Activated CD4-positive, alpha-beta T cell treated with anti-CD3 and anti-CD28 coated beads, Interleukin-2, Interleukin-6, amounts not matched to agents 100 ng/mL and 50 ng/mL, durations not matched to agents 16 hours and 8 hours (primary cell): ENCODE measurements at places on chromosomes 13 and 19.

DNA sequence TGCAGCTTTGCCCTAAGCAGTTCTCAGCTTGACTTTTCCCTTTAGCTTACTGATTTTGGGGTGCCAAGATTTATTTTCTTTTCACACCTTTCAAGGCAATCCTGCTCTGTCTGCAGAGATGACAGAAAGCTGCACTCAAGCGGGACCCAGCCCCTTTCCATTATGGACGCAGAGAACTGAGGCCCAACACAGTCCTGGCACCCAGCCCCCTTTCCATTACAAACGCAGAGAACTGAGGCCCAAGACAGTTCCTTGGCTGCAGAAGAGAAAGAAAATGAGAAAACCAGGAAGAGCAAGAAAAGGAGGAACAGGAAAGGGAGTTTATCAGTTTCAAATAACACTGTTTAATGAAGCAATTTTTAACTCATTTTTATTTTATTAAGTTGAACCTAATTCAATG, 36.8 kb upstream of the ATP11A start:
- no peak for DNase-seq

DNA sequence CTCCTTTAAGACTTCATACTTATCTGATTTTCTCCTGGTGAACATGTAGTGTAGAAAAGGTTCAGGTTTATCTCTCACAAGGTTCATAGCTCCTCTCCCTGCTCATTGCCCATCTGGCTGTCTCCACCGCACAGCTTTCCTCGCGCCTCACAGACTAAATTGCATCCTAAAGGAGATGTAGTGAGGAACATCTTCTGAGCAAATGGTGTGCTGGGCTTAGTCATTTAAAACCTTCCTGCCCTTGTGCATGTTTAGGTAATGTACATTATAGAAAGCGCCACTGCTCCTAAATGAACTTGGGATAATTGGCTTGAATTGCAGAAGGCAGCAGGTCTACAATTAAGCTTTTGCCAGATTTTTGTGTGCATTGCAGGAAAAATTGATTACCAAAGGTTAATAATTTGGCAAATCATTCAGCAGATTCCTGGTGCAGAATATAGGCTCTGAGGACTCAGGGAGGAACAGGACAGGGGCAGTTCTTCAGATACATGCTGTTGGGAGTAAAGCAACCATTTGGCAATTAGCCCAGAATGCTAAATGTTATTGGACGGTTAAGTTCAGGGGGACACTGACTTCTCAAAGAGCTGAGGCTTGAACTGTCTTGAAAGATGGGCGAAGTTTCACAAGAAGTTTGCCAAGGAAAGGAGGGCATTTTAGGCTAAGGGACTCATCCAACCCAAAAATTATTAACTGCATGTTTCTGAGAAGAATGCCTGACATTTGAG, 108.4 kb upstream of the CLDN10 start:
- no peak for DNase-seq

GRCh38 chr13:22662771-22663170, 518.0 kb upstream of the SGCG start:
- DNase-seq: no peak

DNA sequence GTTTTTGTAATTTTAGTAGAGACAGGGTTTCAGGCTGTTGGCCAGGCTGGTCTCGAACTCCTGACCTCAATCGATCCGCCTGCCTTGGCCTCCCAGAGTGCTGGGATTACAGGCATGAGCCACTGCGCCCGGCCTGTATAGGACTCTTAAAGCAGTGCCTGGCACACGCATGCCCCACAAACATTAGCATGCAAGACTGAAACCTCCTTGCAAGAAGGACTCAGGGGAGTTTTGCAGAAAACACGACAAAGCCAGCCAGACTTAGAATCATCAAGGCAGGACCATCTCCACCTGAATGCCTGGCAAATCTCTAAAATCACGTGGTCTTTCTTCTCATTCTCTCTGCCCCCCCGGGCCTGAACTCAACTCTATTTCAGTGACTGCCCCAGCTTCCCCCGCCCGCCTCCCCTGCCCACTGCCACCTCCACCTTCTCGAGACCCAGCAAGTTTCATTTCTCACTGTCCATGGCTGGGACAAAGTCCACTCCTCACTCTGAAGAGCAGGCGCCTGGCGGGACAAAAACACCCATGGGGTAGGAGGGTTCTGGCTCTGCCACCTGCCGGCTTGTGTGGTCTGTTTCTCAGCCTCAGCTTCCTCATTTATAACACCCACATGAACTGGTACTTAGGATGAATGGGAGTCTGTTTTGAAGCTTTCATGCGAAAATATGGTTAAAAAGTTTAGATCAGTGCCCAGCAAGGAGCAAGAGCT, 2.4 kb downstream of the TICAM1 start:
- DNase-seq: no peak

DNA sequence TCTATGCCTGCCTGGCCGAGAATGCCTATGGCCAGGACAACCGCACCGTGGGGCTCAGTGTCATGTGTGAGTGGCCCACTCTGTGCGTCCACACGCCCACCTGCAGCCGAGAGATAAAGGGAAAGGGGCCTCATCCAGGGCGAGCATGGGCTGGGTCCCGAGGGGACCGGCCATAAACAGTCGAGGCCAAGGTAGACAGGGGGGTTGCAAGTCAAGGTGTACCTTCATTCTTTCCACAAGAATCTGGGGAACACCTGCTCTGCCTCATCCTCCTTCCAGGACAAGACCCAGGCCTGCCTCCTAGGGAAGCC, 8.3 kb downstream of the MAG start:
- DNase-seq: no peak

- no peak for DNase-seq
Observed at GRCh38 chr13:43360892-43361610, 337.7 kb downstream of the DNAJC15 start.

DNA sequence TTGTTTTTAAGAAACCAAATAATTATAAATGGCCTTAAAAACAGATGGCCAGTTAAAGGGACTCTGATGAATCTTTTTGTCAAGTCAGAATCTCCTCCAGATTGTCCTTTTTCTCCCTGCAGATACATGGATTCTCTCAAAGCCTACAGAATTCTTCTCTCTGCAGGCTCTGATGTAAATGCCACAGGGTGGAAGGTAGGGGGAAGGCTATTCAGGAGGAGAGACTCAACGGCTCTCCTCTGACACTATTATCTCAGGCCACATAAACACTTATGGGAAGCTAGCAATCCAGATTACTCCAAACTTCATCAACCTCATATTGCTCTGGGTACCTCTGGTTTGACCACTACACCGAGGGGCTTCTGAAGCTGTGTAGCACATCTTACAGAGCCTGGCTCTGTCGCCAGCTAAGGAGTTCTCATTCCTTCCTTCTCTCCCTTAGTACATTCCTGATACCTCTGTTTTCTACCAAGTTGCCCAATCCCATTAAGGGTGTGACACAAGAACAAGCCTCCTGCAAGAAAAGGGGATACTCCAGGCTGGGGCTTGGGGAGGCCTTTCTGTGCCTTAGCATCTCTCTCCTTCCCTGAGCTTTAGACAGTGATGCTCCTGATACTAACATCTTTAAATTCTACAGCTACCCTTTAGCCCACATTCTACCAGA, 14.9 kb downstream of the LCP1 start:
- no peak for DNase-seq

DNA sequence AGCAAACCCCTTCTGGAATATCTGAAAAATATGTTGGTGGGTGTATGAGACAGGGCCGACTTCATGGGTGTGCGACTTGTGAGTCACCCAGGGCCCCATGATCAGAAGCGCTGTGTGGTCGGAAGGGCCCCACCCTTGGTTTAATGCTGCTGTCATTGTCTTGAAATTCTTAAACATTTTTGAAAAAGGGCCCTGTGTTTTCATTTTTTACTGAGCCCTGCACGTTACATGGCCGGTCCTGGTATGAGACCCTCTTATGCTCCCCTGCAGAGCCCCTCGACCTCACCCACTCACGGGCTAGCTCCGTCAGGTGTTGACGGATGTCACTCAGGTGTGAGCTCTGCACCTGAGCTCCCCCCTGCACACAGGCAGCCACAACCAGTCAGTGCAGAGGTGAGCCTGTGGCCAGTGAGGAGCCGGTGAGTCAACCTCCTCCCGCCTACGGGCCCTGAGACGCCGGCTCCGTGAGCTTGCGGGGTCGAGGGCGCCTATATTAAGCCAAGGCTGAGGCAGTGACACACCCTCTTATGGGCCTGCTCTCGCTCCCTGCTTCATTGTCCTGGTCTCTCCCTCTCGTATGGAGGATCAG, 27.7 kb downstream of the GADD45B start:
- peak; percentile 35 for DNase-seq

DNA sequence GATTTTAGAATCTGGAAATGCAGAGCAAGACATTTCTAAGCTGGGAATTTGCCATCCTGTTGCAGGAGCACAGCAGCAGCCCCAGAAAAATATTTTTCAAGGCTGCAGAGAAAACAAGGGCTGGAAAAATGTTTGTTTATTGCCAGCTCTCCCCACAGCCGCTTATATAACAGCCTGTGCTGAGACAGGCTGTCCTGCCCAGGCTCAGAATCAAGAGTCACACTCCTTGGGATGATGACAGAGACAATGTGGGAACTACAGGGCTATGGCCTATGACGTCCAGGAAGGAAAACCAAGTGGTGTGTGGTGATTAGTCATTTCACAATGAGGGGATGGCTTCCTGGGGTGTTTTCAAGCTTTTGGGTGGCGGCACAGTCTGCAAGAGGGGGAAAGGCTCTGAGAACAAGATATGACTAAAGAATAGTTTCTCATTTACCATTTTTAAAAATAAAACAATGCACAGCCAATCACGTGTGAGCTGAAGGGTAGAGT, 136.3 kb upstream of the SERP2 start:
- DNase-seq: peak; percentile 70

DNA sequence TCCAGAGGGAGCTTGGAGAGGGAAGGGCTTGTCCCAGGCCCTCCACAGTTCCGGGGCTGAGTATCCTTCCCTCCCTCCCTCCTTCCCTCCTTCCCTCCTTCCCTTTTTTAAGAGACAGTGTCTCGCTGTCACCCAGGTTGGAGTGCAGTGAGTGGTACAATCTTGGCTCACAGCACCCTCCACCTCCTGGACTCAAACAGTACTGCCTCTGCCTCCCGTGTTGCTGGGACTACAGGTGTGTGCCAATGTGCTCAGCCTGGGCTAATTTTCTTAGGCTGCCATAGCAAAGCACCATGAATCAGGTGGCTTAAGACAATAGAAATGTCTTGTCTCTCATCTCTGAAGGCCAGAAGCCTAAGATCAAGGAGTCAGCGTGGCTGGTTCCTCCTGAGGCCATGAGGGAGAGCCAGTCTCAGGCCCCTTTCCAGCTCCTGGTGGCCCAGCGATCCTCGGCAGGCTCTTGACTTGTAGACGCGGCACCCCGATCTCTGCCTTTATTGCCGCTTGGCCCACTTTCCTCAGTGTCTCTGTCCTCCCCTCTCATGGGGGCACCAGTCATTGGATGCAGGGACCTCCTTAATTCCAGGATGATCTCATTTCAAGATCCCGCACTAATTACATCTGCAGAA, 47.5 kb downstream of the CRTC1 start:
- no peak for DNase-seq

- no peak for DNase-seq
Observed at GRCh38 chr19:3496392-3497273, 3.8 kb downstream of the DOHH start.

DNA sequence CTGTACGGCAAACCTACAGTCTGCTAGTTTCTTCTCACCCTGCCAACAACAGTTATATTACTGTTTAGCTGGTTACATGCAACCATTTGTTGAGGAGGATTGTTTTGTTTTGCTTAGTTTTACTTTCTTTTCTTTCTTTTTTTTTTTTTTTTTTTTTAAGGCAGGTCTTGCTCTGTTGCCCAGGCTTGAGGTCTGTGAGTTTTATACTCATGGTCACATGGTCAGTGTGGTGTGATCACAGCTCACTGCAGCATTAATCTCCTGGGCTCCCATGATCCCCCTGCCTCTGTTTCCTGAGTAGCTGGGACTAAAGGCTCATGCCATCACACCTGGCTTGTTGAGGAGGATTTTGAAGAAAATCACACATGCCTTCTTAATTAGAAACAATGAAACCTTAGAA, 505.6 kb downstream of the GPC5 start:
- no peak for DNase-seq

DNA sequence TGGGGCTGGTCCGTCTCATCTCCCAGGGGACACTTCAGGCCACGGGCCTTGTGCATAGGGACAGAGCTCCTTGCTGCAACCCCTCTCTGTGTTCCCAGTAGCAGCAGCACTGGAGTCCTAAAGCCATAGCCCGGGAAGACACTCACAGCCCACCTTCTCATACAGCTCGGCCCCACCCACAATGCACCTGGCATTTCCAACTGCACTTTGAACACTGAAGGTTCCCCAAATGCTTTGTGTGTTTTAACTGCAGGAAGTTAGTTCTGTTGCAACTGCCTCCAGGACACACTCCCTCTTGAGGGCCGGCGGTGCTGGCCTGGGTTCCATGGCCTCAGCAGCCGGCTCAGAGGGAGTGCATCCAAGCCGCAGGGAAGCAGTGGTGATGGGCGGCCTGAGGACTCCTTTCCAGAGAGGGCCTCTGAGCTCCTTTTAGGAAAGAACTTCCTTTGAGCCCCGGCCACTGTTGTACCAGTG, 22.7 kb upstream of the TMEM255B start:
- no peak for DNase-seq

- no peak for DNase-seq
Observed at GRCh38 chr13:25371875-25372283, at the start of gene ATP8A2. Gene ATP8A2, plus strand, starts transcription at chr13:25371974. Its CDS starts 239 bp downstream, at chr13:25372213.

DNA sequence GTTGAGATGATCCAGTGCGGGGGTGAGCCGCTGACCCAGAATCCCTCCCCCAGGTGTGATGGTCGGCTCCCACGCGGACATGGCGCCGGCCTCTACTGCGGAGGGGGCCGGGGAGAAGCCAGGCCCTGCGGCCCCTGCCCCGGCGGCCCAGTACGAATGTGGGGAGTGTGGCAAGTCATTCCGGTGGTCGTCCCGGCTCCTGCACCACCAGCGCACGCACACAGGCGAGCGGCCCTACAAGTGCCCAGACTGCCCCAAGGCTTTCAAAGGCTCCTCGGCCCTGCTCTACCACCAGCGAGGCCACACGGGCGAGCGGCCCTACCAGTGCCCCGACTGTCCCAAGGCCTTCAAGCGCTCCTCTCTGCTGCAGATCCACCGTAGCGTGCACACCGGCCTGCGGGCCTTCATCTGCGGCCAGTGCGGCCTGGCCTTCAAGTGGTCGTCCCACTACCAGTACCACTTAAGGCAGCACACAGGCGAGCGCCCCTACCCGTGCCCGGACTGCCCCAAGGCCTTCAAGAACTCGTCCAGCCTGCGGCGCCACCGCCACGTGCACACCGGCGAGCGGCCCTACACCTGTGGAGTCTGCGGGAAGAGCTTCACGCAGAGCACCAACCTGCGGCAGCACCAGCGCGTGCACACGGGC, 3.7 kb upstream of the NAT14 start:
- DNase-seq: no peak

DNA sequence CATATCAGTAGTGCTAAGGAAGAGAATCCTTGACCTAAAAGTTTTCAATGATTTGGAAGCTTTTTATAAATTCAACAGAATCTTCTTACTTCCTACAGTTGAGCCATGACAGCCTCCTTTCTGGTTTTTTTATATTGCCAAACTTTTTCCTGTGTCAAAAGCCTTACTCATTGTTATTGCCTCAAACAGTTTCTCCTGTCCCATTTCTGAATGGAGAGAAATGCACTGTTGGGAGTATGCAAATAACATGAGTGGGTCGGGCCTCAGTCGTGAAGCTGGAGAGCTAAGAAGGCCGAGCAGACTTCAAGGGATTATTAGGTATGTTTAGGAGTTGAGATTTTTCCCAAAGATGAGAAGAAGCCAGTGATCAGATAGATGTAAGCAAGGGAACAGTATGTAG, 766.4 kb upstream of the KLHL1 start:
- DNase-seq: no peak

- peak; percentile 68 for DNase-seq
Observed at GRCh38 chr13:29594710-29595379, 643 bp downstream of the SLC7A1 start.

- DNase-seq: no peak
Observed at GRCh38 chr13:94093652-94094315, 385.7 kb downstream of the DCT start.
